ENCODE measurements at places on chromosomes 5 and 9. TPM values are rescaled to one million over a fixed set of nuclear protein-coding genes. Genes with fewer than 3 reads are reported as not detected.

GRCh38 chr5:127014573-127014972, 15.8 kb downstream of the MARCHF3 start:
- DNase-seq = no peak

DNA sequence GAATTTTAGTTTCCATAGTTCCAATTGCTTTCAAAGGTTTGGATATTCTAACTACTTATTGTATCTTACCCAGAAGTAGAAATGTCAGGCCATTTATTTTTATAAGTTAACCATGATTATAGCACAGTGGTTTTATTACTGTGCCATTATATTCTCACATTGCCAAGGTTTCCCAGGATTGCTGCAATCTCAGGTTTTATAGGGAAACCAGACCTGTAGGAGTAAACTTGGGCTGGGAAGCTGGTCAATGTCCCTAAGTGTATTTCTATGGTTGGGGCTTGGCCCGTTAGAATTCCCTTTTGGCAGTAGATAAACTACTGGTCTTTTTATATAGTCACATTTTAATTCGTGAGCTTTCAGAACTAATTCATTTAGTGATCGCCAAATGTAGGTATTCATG, 396.6 kb upstream of the KCNN2 start:
- no peak for DNase-seq

- no peak for DNase-seq
These were observed 452.1 kb downstream of the TUSC1 start for GRCh38 chr9:25225938-25226760.

- DNase-seq = peak; percentile 21
These were observed 97.0 kb upstream of the COL5A1 start for GRCh38 chr9:134544388-134545214.

Gene C5orf52
- not detected for total RNA-seq

GRCh38 chr5:98175474-98175873, 598.0 kb upstream of the RGMB start:
- DNase-seq = no peak

DNA sequence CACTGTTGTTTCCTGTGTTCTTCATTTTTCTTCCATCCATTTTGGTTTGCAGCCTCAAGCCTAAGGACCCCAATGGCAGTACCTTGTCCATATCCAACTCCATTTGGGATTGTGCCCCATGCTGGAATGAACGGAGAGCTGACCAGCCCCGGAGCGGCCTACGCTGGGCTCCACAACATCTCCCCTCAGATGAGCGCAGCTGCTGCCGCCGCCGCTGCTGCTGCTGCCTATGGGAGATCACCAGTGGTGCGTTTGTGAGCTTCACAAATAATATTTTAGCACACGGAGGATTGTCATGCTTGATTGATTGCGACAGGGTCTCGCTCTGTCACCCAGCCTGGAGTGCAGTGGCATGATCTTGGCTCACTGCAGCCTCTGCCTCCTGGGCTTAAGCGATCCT, 136.8 kb downstream of the TLE4 start:
- DNase-seq = no peak

GRCh38 chr9:76399856-76400255, 5.6 kb upstream of the RFK start:
- no peak for DNase-seq

GRCh38 chr9:16763946-16764345, 106.5 kb downstream of the BNC2 start:
- no peak for DNase-seq

DNA sequence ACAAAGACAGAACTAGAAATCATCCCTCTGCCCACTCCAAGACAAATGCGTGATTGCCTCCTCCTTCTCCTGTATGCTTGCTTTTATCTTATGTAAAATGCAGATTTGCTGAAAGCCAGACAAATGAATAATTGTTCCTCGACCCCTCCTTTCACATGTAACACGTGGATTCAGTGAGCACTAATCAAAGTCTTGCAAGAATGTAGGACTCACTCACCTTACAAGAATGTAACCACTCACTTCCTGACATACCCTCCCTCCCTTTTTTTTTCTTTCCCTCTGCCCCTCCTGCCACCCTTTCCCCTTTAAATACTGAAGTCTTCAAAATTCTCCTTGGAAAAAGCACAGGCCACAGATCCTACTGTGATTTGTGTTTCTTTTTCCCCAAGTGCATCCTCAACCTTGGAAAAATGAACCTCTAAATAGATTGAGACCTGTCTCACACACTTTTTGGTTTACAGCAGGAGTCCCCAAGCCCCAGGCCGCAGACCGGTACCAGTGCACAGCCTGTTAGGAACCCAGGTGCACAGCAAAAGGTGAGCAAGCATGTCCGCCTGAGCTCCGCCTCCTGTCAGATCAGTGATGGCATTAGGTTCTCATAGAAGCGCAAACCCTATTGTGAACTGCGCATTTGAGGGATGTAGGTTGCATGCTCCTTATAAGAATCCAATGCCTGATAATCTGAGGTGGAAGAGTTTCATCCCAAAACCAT, 29.4 kb upstream of the HSD17B3 start:
- DNase-seq = no peak

DNA sequence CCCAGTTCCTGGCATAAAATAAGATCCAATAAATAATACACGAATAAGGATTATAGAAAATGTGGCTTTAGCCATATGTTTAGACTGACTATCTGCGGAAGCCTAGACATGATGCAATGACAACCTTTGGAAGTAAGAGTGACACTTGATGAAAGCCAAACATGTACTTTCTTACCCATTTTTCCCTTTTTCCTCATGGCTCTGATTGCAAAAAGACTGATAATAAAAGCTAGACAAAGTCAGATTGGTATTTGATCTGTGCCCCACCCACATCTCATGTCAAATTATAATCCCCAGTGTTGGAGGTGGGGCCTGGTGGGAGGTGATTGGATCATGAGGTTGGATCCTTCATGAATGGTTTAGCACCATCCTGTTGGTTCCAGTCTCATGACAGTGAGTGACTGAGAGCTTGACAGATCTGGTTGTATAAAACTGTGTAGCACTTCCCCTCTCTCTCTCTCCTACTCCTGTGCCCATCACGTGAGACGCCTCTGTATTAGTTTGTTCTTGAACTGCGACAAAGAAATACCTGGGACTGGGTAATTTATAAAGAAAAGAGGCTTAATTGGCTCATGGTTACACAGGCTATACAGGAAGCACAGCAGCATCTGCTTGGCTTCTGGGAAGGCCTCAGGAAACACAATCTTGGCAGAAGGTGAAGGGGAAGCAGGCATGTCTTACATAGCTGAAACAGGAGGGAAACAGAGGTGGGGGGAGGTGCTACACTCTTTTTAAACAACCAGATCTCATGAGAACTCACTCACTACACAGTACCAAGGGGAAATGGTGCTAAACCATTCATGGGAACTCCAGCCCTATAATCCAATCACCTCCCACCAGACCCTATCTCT, 243.4 kb upstream of the PIK3R1 start:
- no peak for DNase-seq

DNA sequence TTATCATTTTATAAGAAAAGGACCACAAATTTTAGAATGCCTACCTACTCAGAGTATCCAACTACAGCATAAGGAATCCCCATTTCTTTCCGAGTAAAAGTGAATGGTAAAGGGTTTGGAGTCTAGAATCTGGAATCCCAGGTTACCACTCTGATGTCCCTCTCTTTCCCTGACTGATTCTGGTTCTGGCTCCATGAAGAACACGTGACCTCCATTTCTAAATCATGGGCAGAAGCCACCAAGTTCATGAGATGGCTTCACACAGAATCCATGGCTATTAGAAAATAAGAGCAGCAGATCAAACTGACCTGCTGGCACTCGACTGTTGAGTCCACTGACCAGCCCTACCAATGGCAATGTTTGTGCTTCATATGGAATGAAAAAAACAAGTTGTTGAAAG, 40.7 kb downstream of the PFDN1 start:
- no peak for DNase-seq

GRCh38 chr9:126652140-126652582, 38.4 kb downstream of the LMX1B start:
- DNase-seq = peak; percentile 61

Gene PCDHGB3
- total RNA-seq = 3.0 TPM

Gene COL23A1
- 0.86 TPM for total RNA-seq

DNA sequence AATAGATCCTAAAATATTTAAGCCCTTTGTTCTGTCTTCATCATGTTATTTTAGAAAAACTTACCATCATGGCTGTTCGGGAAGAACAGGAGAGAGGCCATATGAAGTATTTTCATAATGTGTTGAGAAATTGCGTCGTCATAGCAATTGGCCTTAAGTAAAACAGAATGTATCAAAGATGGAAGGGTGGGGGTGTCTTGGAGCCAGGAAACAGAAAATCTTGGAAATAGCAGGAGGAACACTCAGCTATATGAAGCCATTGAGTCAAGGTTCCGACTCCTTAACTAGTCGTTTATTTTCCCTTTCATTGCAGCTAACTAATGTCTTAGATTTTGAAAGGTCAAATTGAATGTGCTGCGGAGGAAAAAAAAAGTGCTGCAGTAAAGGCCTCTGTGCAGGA, 1.3 kb downstream of the SPTAN1 start:
- no peak for DNase-seq

Gene ADCY2
- total RNA-seq = 2.4 TPM

GRCh38 chr9:131410044-131410491, 16.2 kb downstream of the PRRC2B start:
- no peak for DNase-seq

Gene XRCC4
- total RNA-seq = 7.6 TPM

Gene GPRIN1
- total RNA-seq = 1.1 TPM

DNA sequence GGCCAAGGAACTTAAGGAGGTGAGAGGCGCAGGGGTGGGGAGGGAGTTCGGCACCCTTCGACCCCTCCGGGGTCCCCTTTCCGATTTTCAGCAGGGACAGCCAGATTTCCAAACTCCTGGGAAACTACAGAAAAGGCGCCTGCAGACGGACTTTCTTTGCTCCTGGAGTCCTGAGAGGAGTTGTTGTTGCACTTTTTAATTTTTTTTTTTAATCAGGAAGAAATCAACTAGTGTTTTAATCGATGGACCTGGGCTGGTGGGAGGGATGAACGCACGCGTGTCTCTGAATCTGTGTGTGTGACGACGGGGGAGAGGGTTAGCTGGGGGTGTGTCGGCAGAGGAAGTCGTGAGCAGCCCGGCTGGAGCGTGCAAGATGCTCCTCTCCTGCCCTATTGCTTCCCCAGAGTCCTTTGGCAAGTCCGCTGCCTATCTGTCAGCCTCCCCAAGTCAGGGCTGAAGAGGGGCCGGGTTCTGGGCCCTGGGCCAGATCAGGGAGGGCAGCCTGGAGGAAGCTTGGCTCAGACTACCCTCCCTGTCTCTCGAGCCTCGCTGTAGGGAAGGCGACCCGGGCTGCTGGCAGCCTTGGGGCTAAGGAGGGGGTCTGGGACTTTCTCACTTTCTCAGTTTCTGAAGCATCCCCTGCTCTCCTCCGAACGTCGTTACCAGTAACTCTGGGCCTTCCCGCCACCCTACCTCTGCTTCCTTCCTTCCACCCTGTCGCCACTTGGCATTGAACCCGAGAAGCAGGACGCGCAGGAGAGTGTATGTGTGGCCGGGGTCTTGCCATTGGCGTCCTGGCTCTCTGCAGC, 731 bp downstream of the PRR16 start:
- DNase-seq = no peak

Gene SNCB
- 0.14 TPM for total RNA-seq

Gene FBP2
- total RNA-seq = not detected

DNA sequence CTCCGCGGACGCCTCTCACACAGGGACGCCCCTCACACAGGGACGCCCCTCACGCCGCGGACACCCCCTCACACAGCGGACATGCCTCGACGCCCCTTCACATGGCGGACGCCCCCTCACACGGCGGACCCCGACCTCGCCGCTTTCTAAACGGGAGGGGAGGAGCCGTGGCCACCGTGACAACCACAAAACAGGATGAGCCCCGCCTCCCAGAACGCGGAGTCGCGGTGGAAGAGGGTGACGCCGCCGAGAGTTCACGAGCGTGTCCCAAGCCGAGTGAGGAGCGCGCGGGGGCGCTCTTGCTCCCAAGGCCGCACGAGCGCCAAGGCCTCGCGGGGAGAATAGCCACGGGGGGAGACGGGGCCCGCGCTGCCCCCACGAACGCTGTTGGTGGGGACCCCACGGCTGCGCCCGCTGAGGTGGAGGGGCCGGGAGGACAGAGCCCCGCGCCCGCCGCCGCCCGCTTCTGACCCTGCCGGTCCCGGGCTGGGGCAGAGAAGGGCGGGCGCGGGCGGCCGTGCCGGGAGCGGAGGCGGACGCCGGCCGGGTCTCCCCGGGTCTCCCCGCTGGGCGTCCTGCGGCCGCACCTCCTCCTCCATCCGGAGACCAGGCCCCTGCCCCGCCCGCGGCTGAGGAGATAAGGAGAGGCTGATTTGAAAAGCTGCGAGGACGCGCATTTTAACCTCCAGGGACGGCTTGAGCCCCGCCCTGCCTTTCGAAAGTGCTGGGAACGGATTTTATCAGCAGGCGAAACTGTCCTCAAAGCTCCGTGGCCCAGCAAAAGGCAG, 3.9 kb upstream of the NKD2 start:
- peak; percentile 53 for DNase-seq

Gene IFNK
- not detected for total RNA-seq

DNA sequence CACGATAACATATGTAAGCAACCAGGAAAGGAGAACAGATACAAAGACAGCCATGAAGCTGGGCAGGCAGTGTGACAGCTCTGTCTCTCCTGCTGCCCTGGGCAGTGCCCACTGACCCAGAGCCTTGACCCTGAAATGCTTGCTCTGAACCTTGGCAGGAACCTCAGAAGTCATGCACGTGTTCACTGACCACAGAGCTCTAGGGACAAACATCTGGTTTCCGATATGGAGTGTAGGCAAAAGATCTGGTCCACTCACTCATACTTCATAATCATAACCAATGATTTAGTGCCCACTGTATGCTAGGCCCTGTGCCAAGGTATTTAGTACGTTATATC, 102.6 kb downstream of the FSTL4 start:
- DNase-seq = no peak

Gene S100Z
- total RNA-seq = 0.95 TPM

Gene FAM163B
- total RNA-seq = 0.81 TPM

DNA sequence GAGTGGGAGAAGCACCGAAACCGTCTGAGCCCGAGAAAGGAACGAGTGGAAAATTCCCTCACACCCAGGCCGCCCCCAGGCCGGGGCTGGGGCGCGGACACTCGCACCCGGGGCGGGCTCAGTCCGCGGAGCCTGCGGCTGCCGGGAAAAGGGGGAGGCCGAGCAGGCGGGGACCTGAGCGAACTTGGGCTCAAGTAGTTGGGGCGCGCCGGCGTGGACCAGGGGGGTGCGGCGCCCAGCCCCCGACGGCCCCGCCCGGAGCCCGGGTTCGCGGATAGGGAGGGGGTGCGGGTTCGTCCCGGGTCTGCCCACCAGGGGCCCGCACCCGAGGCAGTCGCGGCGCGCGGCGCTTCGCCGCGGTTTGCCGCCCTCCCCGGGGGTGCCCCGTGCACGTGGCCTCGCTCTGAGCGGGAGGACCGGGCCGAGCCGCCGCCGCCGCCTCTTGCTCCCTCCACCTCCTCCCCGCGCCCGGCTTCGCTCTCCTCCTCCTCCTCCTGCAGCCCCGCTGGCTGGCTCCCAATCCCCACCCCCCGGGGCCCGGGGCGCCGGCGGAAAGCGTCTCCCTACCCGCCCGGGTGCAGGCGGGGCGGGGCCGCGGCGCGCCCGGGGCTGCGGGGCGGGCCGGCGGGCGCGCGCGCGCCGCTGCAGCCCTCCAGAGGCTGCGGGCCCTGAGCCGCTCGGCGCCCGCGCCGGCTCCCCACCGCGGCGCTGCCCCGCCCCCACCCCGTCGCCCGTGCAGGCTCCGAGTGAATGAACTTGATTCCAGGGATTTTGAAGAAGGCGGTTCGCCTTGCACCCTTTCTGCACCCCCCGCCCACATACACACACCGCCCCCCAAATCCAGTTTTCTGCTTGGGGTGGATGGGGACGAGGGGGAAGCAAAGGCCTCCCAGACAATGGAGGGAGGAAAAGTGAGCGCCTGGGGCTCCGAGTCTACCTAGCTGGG, 1.3 kb upstream of the NFIB start:
- peak; percentile 92 for DNase-seq

- DNase-seq = no peak
These were observed 30.1 kb downstream of the GALNT10 start for GRCh38 chr5:154220625-154221024.

All from mucosa of gallbladder (tissue), 1 donor.